Fibroblast of skin of right quadriceps (primary cell): ENCODE measurements at places on chromosomes 7 and 10.

GRCh38 chr7:45599851-45600706 lies 25.9 kb downstream of the ADCY1 start:
- DNase-seq, result no peak

DNA sequence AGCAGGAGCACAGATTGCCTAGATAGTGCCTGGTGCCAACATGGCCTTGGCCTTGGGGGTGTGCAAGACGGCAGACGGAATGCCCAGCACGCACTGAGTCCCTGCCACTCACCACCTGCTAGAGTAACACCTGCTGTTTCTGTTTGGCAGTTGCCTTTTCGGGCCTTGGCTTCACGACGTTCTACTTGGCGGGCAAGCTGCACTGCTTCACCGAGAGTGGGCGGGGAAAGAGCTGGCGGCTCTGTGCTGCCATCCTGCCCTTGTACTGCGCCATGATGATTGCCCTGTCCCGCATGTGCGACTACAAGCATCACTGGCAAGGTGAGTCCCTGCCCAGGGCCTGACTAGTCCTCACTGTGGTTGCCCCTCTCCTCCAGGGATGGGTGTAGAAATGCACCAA lies 118.0 kb downstream of the PLPP4 start:
- DNase-seq, result no peak

- no peak for DNase-seq
Observed at GRCh38 chr10:83089335-83089734, 1050.0 kb upstream of the GHITM start.

GRCh38 chr7:41508755-41509154 lies 194.1 kb downstream of the INHBA start:
- DNase-seq, result no peak

DNA sequence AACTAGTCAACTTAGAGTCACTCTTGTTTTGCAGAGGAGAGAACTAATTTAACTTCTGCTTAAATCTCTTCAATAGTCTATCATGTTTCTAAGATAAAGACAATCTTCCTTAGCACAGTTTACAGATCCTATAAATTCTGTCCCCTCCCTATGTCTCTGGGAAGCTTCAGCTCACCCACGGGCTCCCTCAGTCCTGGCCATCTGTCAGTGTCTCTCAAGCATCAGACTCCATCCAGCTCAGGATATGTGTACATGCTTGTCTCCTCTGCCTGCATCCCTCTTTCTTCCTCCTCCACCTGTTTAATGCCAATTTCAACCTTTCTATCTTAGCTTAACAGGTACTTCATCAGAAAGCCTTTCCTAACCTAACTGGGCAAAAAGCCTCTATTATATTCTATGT lies 177.1 kb upstream of the PTER start:
- no peak for DNase-seq

DNA sequence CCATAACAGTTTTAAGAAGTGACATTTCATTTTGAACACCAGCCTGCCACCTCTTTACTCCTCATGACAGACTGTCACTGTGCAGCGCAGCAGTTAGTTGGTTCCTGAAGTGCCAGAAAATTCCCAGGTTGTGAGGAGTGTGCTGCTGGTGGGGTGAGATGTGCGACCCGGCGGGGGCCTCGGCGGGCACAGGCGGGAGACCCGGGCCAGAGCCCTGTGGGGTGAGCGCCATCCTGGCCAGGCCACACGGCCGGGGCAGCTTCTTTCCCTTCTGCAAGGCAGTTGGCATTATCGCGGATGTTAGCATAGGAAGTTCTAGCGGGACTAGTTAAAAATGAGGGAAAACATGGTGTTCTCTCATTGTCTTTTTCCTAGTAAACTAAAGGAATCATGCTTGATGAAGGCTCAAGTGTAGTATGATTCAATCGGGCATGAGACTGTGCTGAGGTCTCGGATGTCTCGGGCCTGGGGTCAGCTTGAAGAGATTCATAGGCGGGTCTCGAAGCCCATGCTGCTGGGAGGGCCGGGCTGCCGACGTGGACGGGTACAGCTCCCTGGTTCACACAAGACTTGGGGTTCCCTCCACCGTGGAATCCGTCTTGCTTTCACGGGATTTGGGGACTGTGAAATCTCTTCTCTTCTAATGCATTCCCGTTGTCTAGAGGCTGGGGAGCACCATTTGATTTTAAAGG lies 56.1 kb downstream of the MGMT start:
- no peak for DNase-seq

DNA sequence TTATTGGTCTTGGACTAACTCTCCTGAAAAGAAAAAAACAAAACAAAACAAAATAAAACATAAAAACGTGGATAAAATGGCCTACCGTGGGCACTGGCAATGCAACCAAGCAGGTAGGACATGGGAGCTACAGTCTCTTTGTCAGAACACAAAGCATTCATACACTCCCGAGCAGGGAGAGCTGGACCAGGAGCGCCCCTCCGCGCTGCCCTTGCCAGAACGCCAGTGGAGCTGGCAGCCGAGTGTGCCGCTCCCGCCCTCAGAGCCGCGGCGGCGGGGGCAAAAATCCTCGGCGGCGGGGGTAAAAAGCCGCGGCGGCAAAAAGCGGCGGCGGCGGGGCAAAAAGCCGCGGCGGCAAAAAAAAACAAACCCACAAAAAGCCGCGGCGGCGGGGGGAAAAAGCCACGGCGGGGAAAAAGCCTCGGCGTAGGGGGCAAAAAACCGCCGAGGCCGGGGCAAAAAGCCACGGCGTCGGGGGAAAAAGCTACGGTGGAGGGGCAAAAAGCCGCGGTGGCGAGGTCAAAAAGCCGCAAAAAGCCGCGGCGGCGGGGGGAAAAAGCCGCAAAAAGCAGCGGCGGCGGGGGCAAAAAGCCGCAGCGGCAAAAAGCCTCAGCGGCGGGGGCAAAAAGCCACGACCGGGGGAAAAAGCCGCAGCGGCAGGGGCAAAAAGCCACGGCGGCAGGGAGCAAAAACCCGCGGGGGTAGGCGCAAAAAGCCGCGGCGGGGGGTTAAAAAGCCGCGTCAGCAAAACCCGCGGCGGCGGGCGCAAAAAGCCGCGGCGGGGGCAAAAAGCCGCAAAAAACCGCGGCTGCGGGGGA lies 418.1 kb downstream of the ZNF716 start:
- DNase-seq, result no peak

DNA sequence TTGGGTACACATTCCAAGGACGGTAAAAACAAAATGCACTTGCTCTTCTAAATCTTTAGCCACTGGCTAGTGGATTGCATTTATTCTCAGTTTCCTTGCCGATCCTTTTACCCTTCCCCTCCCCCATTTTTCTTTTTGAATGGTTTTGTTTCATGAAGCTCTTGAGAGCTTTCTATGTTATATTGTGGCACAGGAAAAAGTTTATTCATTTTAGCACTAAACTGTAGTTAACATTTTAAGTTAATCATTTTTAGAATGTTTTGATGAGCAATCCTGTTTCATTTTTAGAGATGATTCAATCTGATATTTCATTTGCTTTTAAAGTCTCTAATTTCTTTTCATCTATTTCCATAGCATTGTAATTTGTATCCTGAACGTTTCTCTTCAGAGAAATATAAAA lies 24.0 kb downstream of the ZEB1 start:
- no peak for DNase-seq

DNA sequence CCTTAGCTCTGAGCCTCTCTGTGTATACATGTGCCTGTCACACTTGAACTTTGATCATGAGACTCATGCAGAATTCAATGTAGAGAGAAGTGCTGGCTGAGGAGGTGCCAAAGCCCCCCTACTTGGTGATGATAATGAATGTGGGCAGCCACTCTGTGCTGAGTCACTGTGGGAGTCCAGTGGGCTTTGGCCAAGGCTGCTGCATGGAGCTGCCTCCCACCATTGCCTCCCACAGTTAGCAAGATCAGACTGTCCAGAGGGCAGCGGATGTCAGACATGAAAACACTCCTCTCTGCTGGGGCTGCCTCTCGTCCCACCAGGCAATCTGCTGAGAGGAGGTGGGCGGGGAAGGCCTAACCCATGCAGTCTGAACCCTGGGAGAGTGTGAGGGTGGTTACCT lies 180.3 kb downstream of the SH2D4B start:
- DNase-seq, result no peak

GRCh38 chr7:35521941-35522340 lies 173.0 kb downstream of the HERPUD2 start:
- DNase-seq, result no peak

GRCh38 chr7:29247224-29247962 lies 52.8 kb downstream of the CHN2 start:
- no peak for DNase-seq

DNA sequence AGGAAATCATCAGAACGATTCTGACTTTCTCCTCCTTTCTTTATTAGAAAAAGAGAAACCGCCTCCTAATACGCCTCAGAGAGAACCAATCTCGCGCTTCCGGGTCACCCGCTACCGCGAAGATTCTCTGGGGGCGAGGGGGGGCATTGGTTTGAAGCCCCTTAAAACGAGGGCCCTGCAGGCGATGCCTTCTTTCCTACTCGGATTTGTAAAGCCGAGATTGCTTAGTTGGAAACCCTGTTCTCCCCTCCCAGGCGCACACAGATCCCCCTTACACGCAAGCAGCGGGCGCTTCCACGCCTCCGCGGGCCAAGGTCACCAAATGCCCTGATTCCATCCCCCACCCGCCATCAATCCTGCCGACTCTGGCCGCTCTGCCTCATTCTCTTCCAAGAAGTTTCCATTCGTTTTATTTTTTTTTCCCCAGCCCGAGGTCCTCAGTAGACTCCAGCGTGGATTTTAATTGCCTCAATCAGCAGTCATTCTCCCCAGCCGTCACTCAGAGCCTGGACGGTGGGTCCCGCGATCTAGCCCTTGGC lies 1.1 kb upstream of the GAD2 start:
- DNase-seq, result no peak

DNA sequence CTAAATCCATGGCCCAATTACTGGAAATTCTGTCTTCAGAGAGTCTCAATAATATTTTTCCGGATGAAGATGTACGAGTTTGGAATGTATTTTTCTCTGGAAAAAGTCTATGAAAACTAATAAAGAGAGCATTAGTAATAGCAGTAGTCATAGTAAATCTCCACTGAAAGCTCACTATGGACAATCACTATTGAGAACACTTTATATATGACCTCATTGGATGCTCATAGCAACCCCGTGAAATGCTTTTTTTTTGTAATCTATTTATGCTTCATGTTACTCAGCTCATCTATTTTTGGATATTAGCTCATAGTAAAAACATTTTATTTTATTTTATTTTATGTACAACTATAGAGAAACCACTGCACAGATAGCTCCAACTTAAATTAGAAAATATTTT lies 94.3 kb upstream of the MYO3A start:
- peak; percentile 15 for DNase-seq

- DNase-seq, result no peak
Observed at GRCh38 chr7:10643545-10643944, 330.1 kb upstream of the PHF14 start.

DNA sequence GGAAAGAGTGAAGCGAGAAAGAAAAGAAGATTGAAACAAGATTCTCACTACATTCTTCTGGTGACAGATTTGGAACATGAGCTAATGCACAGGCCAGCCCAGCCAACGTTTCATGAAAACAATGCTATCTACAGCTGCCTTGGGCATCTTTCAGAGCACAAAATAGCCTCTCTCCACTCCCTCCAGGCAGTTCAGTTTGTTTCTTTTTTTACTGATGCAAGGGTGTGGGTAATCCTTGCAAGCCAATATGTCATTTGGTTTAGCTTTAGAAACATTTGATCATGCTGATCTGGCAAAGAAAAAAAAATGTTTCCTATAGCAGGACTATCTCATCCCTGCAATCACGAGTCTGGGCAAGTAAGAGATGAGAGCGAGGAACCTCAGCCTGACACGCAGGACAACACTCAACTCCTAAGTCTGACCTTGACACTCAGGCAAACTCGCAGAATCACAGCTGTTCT lies 35.9 kb downstream of the SVIL start:
- DNase-seq, result peak; percentile 44

DNA sequence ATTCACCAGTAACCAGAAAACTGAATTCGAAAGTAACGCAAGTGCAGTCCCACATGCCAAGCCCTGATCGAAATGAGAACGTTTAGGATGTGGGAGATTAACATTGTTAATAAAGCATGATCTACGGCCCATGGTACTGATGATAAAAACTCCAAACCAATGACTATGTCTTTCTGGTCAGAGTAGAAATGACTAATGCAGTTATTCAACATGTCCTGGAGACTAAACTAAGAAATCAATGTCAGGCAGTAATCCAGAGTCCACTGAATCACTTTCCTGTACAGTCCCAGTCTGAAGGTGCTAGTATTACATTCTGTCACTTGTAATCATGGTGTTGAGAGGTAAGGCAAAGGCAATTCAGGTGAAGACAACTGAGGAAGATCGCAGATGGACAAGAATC lies 14.4 kb downstream of the NPSR1 start:
- DNase-seq, result peak; percentile 80

DNA sequence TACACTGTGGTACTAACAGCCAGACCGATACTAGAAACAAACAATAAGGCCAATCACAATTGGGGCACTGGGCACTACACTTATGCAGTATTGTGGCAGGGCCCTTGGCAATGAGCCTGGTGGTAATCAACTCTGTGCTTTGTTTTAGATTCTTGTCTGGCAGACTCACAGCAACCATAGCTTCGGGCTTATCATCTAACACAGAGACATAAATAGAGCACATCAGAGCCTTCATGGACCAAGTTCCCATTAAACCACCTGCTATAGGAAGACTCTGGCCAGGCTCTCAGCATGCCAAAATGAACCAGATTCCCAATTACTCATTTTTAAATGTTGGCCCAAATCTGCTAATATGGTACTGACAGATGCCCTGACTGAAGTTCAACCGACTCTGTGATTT lies 218.6 kb downstream of the DGKI start:
- DNase-seq, result no peak

DNA sequence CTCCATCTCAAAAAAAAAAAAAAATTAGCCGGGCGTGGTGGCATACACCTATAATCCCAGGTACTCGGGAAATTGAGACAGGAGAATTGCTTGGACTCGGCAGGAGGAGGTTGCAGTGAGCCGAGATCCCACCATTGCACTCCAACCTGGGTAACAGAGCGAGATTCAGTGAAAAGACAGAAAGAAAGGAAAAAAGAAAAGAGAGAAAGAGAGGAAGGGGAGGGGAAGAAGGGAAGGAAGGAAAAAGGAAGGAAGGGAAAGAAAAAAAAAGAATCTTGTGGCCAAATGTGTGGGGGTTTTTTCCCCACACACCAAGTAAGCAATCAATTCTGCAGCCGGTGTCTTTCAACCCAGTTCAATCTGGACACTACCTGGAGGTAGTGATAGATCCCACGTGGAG lies 9.0 kb upstream of the NAT16 start:
- no peak for DNase-seq

DNA sequence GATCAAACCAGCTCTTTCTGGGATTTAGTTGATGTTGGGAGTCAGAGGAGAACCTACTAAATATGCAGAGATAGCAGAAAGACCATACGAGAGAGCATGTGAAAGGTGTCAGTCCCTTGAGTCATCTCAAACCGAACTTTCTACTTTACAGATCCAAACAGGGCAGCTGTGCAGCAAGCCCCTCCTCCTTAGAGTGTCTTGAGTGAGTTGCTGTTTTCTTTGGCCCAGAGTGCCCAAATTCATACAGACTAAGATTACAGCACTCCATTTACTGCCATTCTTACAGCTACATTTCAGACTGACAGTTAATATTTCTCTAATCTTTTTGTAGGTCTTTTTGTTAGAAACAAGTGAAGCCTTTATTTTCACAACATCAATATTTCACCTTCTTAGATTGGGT lies 53.4 kb downstream of the NRCAM start:
- DNase-seq, result no peak

- DNase-seq, result no peak
Observed at GRCh38 chr10:7410301-7410861, 453 bp downstream of the SFMBT2 start.
